ENCODE measurements at places on chromosomes 12 and 14. TPM values are rescaled to one million over a fixed set of nuclear protein-coding genes. Genes with fewer than 3 reads are reported as not detected.

DNA sequence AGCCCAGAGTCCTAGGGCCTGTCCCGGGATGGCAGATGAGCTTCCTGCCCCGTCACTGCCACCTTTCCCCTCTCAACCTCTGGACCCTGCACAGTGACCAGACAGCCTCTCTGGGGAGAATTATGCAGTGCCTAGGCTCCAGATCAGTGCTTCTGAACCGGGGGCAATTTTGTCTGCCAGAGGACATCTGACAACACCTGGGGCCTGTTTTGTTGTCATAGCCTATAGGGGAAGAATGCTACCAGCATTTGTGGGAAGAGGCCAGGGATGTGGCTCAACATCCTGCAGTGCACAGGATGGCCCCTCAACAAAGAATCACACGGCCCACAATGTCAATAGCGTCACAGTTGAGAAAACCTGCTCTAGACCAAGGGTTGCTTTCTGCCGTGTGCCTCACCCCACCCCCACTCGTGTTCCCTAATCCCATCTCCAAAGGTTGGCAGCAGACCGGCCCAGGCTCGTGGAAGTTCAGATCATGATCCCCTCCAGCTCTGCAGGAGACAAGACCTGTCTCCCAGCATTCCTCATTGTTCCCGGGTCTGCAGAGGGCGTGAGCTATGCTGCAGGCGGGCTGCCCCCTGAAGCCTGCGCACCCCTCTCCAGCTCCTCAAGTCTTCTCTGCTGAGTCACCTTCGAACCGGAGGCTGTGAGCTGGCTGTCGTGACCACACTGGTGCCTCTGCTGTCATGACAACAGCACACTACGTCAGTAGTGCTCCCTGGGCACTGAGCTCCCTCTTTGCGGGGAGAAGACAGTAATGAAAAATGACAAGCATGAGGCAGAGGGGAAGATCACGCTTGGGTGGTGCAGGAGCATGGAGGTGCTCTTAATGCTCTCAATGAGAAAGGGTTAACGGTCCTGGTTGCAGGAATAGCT is 2.0 kb upstream of the GAPDH start:
- peak; percentile 91 for DNase-seq

Gene CHST11
- total RNA-seq = 8.4 TPM

DNA sequence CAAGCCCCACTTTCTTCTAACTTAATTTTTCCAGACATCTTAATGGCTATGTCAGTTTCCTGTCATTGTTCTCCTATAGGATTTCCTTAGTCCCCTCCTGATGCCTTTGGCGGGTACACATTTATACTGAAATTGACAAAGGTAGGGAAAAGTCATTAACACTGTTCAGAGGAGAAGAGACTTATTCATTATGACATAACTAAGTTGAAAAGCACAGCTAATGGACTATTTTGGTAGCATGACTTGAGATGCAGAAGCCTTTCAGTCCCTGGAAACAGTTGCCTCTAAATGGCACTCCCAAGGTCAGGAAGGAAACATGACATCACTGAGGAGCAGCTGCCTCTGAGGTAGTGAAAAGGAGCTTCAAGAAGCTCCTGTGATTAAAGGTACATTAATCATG is 317.5 kb upstream of the KITLG start:
- peak; percentile 1 for DNase-seq

DNA sequence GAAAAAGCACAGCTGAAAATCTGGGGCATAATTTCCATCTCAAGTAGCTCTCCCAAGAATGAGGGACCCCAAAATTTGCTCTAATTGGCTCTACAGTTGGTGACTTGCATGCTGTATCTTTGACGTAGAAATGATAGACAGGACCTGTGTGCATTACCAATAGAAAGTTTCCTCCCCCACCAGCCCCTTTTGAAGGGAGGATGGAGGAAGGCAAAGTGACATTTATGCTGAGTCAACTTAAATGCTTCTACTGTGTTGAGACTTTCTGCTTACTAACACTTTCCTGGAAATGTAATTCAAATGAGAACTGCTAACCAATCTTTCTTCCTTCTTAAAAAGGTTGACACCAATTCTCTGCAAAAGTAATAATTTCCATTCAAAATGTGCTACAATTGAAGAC is 31.9 kb downstream of the TSPAN8 start:
- no peak for DNase-seq

DNA sequence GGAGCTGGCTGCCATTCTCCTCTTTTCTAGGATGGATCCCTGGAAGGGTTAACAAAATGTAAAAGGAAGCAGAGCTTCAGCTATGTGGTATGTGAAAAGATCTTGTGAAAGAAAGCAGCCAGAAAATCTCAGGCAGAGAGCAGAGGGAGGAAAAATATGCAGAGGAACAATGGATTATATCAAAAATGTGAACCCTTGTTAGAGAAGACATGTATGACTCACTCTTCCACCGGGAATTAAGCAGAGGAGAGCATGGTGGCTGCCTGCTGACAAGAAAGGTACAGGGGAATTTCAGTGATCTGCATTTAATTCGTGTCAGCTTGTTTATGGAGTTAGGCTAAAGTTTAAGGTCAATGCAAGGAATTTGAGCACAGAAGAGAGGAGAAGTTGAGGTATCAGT is 46.3 kb downstream of the KCNA1 start:
- DNase-seq = no peak

- no peak for DNase-seq
Measured at GRCh38 chr12:82852529-82852928, 165.8 kb downstream of the TMTC2 start.

DNA sequence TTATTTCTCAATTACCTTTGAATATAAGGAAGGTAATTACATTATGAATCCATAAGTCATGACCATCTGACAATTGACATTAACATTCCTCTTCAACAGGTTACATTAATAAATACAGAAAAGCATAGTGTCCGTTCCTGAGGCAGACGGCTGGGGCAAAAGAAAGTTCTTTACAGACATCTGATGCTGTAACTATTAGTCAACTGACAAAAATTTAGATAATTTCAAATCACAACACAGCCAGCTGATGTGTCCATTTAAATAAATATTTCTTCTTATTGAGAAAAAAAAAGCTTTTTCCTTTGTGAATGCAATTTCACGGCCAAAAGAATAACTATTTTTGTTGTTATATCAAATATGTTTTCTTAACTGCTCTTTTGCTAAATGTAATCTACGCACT is 9.2 kb upstream of the PYROXD1 start:
- no peak for DNase-seq

GRCh38 chr12:40382217-40382616 is 157.4 kb downstream of the LRRK2 start:
- no peak for DNase-seq

Gene MYRFL
- not detected for total RNA-seq

Gene METTL25
- total RNA-seq = 2.7 TPM

Gene GPRC5D
- total RNA-seq = not detected

Gene SPATA7
- 5.9 TPM for total RNA-seq

GRCh38 chr12:108649669-108650068 is 16.0 kb upstream of the SELPLG start:
- peak; percentile 92 for DNase-seq

GRCh38 chr14:86015941-86016340 is 486.0 kb downstream of the FLRT2 start:
- peak; percentile 20 for DNase-seq

DNA sequence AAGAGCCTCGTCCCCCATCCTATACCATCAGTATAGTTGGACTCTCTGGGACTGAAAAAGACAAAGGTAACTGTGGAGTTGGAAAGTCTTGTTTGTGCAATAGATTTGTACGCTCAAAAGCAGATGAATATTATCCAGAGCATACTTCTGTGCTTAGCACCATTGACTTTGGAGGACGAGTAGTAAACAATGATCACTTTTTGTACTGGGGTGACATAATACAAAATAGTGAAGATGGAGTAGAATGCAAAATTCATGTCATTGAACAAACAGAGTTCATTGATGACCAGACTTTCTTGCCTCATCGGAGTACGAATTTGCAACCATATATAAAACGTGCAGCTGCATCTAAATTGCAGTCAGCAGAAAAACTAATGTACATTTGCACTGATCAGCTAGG is 13.6 kb downstream of the ARHGAP5 start:
- no peak for DNase-seq

Gene OSBPL8
- 58.1 TPM for total RNA-seq

DNA sequence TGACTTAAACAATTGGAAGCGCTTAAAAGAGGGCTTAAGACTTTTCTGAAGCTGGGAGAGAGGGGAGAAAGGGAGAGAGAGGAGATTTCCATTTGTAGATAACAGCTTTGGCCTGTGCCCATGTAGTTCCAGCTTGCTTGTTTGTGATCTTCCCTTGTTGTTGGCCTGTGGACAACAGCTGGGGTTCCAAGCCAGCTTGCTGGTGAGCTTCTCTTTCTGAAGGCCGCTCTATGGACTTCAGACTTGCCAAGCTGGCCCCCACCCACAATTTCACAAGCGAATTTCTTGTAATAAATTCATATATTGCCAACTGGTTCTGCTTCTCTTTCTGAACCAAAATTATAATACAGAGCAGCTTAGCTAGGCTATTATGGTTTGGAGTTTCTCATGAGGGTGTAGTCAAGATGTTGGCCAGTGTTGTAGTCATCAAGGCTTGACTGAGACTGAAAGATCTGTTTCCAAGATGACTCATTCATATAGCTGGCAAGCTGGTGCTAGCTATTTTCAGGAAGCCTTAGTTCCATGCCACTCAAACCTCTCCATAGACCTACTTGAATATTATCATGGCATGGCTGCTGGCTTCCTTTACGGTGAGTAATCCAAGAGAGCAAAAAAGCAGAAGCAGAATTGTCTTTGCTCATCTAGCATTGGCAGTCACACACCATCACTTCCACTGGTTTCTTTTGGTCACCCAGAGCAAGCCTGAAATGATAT is 89.4 kb downstream of the ATP23 start:
- peak; percentile 43 for DNase-seq

DNA sequence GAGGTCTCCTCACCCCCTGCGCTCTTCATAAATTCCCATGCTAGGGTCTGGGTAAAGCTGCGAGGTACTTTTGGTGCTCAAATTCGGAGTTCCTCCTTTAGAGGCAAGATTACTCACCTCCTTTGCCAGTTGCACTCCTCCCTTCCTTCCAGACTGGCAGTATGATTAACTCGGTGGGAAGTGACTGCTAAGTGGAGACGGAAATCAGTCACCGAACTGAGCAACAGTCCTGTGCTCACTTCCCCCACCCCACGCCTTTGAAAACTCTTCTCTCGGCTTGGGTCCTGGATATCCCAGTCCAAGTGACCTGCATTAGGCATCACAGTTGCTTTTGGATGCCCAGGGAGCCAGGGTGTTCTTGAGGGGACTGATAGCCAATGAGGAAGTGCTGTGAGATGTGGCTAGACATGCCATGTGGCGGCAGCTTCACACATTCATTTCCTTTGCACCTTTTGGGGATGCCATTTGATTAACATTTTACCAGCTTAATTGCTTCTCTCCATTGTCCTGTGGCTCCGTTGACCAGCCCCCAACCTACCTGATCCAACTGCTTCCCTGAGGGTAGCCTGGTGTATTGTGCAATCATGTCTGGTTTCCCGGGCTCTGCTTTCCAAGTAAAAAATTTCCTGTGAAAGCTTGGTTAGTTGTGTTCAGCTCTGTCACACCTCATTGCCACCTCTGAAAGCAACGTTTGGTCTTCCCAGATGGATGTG is 840 bp downstream of the PNP start:
- peak; percentile 63 for DNase-seq

Gene B3GNT4
- total RNA-seq = 0.22 TPM

GRCh38 chr14:98769326-98769725 is 502.7 kb downstream of the BCL11B start:
- DNase-seq = no peak

Gene PRH2
- total RNA-seq = not detected

DNA sequence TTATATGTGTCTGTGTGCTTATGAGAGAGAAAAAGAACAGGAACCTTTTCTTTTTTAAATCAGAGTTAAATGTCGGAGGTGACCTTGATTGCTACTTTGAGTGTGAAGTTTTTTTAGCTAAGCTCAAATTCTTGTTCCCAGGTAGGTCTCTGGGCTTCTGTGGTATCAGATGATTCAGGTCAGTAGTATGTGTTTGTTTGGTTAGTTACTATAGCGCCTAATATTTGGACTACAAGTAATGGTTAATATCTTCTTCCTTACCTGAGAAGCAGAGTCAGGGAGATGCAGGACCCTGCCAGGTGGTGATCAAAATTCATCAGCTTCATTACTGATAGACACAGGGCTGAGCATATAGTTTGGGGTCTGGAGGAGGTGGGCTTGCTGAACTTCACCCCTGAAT is 30.8 kb downstream of the ADCK1 start:
- no peak for DNase-seq

Gene MAPKAPK5
- 42.6 TPM for total RNA-seq

Gene ABHD12B
- not detected for total RNA-seq
